Renal pelvis (tissue), 12 donors: ENCODE measurements at places on chromosomes 3 and 15. TPM values are rescaled to one million over a fixed set of nuclear protein-coding genes. Genes with fewer than 3 reads are reported as not detected.

Gene HES1
- polyA plus RNA-seq: 69.1 TPM

Gene CTDSPL
- polyA plus RNA-seq: 115 TPM

Gene CD200
- 41.0 TPM for polyA plus RNA-seq

Gene POLQ
- polyA plus RNA-seq: 9.7 TPM

Gene TATDN2
- polyA plus RNA-seq: 34.9 TPM

Gene ISLR2
- 0.88 TPM for polyA plus RNA-seq

Gene TMCC1
- 22.8 TPM for polyA plus RNA-seq

Gene CLDN16
- polyA plus RNA-seq: 28.6 TPM

Gene LRRIQ4
- polyA plus RNA-seq: not detected
